Fibroblast of skin of right biceps (primary cell): ENCODE measurements at places on chromosomes 2 and 18.

DNA sequence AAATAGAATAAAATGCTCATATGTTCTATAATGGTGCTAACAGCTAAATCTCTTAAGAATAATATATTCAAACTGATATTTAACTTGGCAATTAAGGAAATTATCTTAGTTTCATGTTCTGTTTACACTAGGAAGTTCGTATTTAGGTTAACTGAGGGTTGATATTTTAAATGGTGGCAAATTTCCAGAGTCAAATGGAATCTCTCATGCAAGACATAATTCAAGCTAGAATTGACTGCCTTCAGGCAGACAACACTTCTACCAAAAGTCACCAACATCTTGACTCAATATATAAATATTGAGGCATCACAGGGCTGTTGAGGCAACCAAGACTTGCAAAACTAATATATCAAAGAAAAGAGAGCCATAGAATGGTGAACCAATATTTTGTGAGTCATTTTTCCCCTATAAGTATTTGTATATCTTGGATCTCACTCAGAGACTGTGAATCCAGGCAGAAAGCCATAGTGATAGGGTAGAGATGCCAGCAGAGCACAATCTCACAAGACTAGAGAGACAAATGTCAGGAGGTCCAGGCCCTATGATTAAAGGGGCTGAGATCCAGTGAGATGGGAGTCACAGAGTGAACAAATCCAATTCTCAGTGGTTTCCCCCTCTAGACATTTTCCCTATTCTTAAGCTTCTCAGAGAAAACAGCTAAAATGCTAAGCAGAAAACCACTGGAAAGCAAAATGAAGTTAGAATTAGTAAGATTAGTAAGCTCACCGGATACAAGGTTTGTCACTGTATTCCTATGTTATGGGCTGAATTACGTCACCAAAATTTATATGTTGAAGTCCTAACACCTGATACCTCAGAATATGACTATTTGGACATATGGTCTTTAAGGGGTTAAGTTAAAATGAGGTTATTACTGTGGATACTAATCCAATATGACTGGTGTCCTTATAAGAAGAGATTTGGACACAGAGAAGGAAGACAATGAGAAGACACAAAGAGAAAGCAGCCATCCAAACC is 358.2 kb upstream of the UBE2E3 start:
- DNase-seq = peak; percentile 88

GRCh38 chr2:103520547-103520946 is 758.7 kb downstream of the TMEM182 start:
- no peak for DNase-seq

- DNase-seq = peak; percentile 92
Measured at GRCh38 chr2:67259556-67260342, 137.4 kb upstream of the ETAA1 start.

- no peak for DNase-seq
Measured at GRCh38 chr2:236859908-236860307, 225.8 kb upstream of the COPS8 start.

GRCh38 chr18:44386401-44386800 is 294.3 kb upstream of the SETBP1 start:
- no peak for DNase-seq

- no peak for DNase-seq
Measured at GRCh38 chr2:96771796-96772618, 11.3 kb downstream of the CNNM4 start.

DNA sequence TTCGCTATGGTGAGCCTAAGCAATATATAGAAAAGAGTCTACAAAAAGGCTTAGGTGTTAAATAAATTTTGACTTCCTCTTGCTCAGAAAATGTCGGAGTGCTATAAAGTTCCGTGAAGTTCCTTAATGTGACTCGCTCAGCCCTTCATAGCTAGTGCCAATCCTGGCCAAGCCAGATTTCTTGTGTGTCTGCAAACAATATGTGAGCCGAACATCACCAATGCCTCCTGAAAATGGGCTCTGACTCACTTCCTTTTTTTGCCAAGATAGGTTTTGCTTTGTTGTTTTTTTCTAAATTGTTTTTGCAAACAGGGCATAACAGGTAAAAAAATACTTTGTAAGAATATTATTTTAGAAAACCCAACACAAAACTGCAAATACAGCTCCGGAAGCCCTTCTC is 26.1 kb downstream of the CDC42EP3 start:
- peak; percentile 72 for DNase-seq

DNA sequence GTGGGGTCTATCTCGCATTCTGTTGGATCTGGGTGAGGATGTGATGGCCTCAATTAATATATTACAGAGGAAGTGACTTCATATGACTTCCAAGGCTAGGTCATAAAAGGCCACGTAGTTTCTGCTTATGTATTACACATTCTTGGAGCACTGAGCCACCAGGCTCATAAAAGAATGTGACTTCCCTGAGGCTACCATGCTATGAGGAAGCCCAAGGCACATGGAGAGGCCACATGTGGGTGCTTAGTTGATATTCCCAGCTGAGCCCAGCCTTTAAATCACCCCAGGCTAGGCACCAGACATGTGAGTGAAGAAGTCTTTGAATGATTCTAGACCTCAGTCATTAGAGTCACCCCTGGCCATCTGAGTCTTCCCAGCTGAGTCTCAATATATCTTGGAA is 13.3 kb upstream of the REEP1 start:
- no peak for DNase-seq

- no peak for DNase-seq
Measured at GRCh38 chr2:133264989-133265401, 303.3 kb downstream of the NCKAP5 start.

- peak; percentile 76 for DNase-seq
Measured at GRCh38 chr2:69017080-69017479, 4.1 kb downstream of the ANTXR1 start.

GRCh38 chr2:160054984-160055725 is 7.3 kb downstream of the PLA2R1 start:
- DNase-seq = peak; percentile 33

GRCh38 chr2:39431592-39432316 is 5.3 kb downstream of the MAP4K3 start:
- no peak for DNase-seq

GRCh38 chr2:157842106-157842879 is 33.8 kb downstream of the ACVR1 start:
- DNase-seq = no peak

DNA sequence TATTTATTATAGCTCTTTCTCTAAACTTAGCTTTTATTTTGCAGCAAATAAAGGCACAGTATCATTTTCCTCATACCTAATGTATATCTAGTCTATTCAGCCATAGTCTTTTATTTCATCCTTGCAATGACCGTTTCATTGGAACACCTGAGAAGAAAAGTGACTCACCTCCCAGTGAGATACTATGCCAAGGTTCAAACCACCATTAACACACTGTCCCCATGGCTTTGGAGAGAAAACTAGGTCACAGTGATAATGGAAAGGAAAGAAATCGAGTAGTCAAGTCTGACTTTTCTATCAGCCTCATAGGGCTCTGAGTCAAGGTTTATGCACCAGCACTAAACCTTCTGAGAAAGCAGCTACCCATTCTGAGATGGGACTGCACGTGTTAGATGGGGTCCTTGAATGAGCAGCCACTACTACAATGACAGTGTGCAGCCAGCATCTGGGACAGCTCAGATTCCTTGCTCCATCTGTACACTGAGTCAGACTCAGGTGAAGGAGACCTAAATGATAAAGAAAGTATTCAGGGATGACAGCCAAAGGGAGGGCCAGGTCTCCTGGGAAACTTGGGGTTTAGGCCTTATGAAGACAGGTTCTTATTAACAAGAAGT is 971.1 kb upstream of the ACVR2A start:
- DNase-seq = no peak

DNA sequence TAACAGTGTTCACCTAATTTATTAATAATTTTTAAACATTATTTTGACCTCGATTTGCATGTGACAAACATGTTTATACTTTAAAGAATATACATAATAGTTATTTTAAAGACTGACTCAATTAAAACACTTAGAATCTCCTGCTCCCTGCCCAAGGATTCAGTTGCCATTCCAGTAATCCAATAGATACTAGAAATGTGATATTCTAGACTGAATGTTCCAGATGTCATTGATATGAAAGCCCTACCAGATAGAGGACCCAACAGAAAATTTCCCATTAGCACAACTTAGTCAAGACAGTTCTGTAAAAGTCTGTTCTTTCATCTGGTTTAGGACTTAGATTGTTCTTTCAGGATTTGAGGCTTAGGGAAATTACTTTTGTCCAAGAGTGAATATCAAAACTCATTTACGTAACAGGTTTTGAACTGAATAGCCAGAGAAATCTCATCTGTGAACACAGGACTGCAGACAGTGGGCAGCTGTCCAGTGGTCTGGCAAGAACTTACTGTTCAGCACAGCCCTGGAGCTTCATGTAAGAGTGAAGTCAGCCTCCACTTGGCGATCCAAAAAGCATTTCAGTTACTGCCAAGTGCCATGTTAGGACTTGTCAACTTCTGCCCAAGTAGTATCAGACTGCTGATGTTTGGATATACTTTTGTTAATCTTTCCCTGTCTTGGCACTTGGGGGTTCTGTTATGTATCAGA is 77.5 kb downstream of the OSBPL6 start:
- DNase-seq = no peak

- peak; percentile 93 for DNase-seq
Measured at GRCh38 chr2:65024149-65024829, 31.9 kb upstream of the CEP68 start.

- no peak for DNase-seq
Measured at GRCh38 chr2:230256733-230257332, 31.3 kb downstream of the SP140 start.

- no peak for DNase-seq
Measured at GRCh38 chr2:124838406-124838805, 813.3 kb downstream of the CNTNAP5 start.

- DNase-seq = no peak
Measured at GRCh38 chr18:42069036-42069435, 114.0 kb downstream of the PIK3C3 start.

- no peak for DNase-seq
Measured at GRCh38 chr2:148745151-148745851, 100.8 kb downstream of the EPC2 start.

GRCh38 chr2:10097352-10098148 is 17.3 kb upstream of the CYS1 start:
- peak; percentile 49 for DNase-seq

DNA sequence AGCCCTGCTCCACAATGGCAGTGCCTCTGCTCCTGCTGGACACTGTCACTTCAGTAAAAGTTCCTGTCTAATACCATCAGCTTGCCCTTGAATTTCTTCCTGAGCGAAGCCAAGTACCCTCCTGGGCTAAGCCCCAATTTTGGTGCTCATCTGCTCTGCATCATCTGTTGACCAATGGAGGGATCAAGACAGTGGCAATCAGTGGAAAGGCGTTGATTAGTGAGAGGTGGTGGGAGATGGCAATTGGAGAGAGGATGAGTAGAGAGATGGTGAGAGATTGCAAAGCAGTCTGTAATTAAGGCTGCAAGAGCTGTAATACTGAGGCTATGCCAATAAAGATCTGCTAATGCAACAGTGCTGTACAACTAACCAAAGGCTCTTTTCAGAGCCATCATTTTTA is 299.4 kb upstream of the CDH2 start:
- no peak for DNase-seq

DNA sequence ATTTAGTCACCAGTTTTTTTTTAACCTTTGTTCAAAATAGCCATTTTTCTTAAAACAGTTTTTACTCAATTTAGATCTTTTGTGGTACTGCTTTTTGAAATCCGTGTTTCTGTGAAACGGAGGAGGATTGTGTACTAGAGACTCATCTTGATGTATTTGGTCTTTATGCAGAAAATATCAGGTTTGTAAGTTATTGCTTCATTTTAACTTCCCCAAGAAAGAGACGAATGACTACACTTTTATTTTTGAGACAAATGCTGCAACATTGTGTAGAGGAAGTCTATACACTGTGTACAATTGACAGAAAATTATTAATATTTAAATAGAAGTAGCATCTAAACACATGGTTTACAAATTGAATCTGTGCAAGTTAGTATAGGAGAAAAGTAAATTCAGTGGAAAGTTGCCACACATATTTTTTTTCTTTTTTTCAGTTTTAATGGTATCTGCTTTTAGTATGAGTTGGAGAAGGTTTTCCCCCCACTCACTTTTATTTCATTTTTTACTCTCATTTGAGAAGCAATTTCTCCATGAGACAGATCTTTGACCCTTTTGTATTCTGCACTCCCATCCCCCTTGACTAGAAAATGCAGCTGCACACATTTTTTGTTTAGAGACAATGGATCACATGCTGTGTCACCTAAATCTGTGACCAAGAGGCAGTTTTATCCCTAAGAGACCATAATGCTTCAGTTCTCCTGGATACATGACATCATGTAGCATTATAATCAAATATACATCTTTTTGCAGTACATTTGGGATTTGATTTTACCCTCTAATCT is 200.8 kb upstream of the STON1 start:
- DNase-seq = no peak

DNA sequence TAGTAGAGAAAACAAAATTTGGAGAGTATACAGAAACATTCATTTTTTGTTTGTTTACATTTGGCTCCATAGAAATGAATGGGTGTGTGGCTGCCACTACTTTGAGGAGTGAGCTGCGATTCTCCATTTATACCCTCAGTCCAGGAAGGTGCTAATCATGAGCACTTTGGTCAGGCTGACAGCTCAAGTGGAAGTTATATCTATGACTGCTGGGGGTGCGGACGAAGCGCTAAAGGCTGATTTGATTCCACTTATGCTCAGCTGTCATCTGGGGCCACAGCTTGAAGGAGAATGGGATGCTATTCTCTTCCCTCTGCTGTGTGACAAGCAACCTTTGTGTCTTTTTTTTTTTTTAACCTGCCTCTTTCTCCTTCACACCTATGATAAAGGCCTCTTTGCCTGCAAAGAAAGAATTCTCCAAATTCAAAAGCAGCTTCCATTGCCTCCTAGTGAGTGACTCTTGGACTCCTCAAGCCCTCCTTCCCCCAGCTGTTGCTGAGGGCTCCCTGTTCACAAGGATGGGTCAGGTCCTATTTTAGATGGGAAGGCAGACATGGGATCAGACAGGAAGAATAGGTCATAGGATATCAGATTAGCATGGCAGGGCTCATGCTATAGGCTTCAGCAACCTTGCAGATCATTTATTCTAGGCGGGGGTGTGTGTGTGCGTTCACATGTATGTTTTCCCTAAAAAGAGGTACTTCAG is 201.6 kb downstream of the SETBP1 start:
- DNase-seq = no peak

DNA sequence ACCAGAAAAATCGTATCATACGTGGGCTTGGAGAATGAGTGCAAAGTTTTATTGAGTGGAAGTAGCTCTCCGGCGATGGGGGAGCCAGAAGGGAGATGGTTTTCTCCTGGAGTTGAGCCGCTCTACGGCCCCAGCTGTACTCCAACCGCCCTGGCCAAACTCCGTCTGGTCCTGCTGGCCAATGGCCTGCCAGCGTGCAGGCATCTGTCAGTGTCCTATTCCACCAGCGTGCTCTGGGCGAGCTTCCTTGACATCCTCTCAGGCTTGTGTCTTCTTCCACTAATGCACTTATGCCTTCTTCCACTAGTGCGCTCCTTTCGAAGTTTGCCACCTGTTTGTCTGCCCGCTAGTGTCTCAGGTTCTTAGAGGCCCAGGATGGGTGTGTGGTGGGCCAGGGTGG is 345.5 kb upstream of the CDH19 start:
- no peak for DNase-seq

GRCh38 chr2:197198890-197199289 is 111.7 kb downstream of the ANKRD44 start:
- no peak for DNase-seq
